ENCODE measurements at places on chromosomes 1 and 21.
A peak's percentile ranks its signal among the peaks of the same experiment; 100 is the strongest.

GRCh38 chr1:10691740-10692125 lies 104.7 kb downstream of the CASZ1 start:
- peak; percentile 17 for DNase-seq

DNA sequence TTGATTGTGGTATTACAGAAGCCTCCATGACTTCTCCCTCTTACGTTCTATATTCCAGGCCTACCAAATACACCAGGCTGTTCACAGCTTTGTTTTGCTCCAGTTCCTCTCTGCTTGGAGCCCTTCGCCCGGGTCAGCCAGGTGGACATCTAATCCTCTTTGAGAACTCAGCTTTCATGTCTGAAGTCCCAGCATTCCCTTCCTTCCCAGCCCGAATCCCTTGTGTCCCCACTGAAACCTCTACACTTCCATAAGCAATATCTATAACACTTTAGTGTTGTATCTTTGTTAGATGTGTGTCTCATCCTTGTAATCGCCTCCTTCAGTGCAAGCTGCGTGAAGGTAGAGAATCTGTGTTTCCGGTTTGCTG lies 1.9 kb downstream of the RNF11 start:
- no peak for DNase-seq

DNA sequence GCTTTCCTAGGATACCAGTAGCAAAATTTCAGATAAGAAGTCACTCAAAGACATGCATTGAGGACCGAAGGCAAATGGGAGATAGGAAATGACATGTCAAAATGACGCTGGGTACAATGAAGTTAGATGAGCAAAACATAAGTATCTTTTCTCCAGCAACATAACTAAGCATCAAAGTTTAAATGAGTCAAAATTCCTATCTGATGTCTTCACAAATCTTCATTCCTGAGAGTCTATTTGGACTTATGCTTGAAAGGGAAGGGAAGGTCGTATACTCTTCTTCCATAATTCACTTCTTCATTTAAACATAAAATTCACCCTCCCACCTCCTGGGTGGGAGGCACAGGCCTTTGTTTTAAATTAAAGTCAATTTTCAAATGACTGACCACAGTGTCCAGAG lies 4.1 kb upstream of the TMEM81 start:
- DNase-seq: no peak

GRCh38 chr1:52706136-52706670 lies 8.1 kb upstream of the COA7 start:
- DNase-seq: no peak

GRCh38 chr1:34363915-34364314 lies 187.2 kb downstream of the C1orf94 start:
- no peak for DNase-seq

- no peak for DNase-seq
Measured at GRCh38 chr1:166978821-166979220, 3.5 kb upstream of the ILDR2 start.

- no peak for DNase-seq
Measured at GRCh38 chr1:89125913-89126580, at the start of gene GBP2. GBP2 (minus strand) TSS chr1:89126114; CDS start chr1:89121966, 4,148 bp downstream.

GRCh38 chr1:168691541-168691940 lies 37.5 kb downstream of the DPT start:
- DNase-seq: no peak

DNA sequence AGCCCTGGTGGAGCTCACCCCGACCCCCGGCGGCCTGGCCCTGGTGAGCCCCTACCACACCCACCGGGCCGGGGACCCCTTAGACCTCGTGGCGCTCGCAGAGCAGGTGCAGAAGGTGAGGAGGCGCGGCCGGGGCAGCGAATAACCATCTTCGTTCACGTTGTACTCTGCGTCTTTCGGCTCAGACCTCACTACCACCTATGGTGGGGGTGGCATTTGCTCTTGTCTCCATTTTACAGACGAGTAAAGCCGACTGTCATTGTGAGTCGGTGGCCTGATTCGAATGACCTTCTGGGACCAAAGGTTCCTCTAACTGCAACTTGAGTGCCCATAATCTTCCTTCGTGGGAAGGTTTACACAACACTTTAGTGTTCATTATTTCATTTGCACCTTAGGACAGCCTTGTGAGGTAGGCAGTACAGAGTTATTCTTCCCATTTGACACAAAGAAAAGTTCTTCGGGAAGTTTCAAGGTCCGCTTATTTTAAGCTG lies 506 bp downstream of the C1orf50 start:
- no peak for DNase-seq

DNA sequence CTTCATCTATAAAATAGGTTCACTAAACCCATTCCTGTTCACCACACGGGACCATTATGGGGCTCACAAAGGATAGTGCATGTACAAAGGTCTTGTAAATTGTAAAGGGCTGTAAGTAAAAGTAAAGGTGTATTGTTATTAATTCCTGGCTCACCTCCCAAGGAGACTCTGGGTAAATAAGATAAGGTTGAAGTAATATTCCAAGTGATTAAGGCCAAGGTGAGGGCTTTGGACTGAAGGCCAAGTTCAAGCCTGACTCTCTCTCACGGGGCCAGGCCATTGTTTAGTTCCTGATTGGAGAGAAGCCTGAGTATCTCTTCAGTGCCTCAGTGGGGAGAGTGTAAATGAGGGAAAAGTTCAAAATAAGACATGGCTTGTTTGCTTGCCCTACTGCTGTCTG lies 19.5 kb upstream of the ZFYVE9 start:
- DNase-seq: no peak

GRCh38 chr1:221696718-221697461 lies 45.0 kb downstream of the DUSP10 start:
- DNase-seq: no peak

- no peak for DNase-seq
Measured at GRCh38 chr1:3714814-3715213, 37.4 kb upstream of the CCDC27 start.

DNA sequence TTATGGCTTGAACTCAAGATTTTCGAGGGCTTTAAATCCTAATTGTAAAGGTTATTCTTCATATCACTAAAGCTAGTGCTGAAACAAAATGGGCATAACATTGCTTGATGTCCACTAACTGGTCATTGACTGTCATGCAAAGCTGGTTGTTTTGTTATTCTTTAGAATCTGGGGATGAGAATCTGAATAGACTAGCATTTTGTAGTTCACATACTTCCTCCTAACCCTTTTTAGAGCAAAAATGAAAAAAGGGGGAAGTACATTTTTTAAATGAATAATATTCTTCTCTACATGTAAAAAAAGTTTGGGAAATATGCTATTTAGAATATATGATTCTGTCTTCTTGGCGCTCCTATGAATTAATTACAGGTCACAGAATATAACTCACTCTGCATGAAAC lies 72.2 kb upstream of the HMCN1 start:
- DNase-seq: no peak

- DNase-seq: no peak
Measured at GRCh38 chr21:38420140-38420539, 78.1 kb downstream of the ERG start.

- no peak for DNase-seq
Measured at GRCh38 chr1:228043281-228043848, 36.6 kb downstream of the WNT3A start.

DNA sequence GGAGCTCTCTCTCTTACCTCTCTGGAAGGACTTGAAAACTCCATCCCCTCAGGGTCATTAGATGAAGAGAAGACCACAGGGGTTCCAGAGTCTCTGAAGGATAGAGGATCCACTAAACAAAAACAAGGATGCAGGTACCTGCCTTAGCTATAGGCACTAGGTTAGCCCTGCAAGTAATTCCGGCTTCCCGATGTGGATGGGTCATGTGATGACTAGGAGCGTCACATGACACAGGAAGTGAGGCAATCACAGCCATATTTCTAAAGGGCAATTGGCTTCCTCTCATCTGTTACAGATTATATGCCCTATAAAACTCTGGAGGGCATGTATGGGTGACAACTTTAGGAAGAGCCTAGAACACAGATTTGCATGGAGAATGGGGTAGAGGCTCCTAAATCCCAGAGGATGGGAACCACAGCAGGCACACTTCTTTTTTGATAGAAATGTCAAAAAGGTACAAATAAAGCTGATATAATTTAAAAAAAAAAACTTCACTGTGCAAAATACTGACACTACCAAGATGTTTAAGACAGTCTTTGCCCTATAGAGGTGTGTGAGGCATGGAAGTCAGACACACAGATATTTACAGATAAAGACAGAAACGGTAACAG lies 14.1 kb downstream of the ENTREP3 start:
- no peak for DNase-seq

- peak; percentile 94 for DNase-seq
Measured at GRCh38 chr1:32964461-32965250, at the start of gene RNF19B. RNF19B (minus strand) TSS chr1:32964809; CDS start chr1:32964685, 124 bp downstream.

DNA sequence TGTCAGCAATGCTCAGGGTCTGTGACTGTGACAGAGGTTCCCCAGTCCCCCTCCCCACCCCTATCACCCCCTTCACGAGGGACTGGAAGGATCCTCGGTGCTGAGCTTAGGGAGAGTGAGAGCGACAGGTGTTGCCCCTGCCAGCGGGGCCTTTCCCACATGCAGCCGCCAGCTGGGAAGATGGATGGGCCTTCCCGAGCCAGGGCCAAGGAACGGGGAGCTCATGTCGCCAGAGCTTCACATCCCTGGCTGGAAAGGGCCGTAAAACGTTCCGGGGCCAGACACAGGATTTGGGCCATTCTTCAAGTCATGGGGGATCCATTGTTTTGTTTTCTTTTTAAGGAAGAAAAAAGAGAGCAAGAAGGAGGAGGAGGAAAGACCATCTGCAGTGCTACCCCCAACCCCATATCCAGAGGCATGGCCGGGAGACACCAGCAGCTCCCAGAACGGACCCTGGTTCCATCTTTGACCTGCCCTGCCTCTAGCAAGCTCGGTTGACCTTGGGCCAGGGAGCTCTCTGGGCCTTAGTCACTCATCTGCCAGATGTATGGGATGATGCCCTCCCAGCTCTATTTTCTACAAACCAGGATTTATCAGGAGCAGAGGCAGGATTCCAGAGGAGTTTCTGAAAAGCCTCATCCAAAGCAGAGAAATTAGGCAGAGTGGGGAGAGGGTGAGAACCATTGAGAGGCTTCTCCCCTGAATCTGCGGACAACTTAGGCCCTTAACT lies 54.1 kb downstream of the TAS1R2 start:
- no peak for DNase-seq

DNA sequence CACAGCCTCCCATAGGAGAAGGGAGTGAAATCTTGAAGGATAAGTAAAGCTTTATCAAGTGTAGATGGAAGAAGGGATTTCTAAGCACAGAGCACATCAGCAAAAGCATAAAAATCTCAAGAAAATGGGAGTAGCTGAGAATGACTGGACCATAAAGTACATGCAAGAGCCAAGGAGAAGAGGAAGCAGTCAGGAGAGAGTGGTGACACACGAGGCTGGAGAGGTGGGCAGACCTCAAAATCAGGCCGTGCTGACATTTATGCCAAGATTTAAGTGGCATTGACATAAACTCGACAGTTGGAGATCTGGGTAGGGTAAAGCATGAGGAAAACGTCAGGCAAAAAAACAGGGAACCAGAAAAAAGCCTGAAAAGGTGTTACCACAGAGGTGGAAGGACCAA lies 62.3 kb downstream of the GFI1 start:
- DNase-seq: no peak

- peak; percentile 41 for DNase-seq
Measured at GRCh38 chr1:25503551-25504426, 39.6 kb upstream of the LDLRAP1 start.

DNA sequence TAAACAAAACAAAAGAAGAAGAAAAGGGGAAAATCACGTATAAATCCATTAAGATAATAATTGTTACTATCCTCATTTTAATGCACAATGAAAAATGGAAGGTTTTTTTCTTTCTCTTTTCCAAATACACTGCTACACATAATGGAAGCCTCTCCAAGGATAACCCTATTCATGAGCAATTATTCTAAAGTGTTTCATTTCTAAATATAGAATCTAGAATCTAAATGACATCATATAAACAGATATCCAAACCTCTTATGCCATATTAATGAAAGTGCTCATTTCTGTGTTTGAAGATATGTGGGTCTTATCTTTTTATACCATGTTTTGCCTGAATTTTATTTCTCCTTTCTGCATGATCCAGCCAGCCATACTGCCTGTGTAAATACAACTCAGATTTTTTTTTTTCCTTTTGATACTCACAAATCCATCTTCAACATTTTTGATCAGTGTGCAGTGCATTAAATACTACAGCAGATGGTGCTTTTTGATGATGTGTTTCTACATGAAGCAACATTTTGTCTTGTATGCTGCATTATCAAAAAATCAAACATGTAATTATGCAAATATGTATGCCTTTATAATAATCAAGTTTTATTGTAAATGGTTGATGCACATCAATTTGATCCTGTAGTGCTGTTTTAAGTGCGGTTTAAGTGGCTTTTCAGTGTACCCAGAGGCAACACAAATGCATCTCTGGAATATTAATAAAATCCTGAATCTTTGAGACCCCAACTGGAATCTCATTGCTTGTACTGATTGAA lies 625.6 kb upstream of the PTBP2 start:
- DNase-seq: no peak

- DNase-seq: no peak
Measured at GRCh38 chr1:31760471-31761470, 3.4 kb downstream of the ADGRB2 start.

DNA sequence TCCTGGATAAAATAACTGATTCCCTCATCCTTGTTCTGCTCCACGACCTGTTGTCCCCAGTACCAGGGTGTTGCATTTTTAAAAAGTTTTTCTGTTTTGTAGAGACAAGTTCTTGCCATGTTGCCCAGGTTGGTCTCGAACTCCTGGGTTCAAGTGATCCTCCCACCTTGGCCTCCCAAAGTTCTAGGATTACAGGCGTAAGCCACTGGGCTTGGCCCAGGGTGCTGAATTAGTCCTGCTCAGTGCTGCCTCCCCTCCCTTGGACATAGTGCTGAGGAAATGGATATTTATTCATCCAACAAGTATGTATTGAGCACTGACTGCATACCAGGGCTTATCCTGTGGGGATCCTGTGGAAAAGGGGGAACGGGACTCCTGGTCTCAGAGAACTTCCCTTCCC lies 126.4 kb downstream of the PTPRU start:
- no peak for DNase-seq

DNA sequence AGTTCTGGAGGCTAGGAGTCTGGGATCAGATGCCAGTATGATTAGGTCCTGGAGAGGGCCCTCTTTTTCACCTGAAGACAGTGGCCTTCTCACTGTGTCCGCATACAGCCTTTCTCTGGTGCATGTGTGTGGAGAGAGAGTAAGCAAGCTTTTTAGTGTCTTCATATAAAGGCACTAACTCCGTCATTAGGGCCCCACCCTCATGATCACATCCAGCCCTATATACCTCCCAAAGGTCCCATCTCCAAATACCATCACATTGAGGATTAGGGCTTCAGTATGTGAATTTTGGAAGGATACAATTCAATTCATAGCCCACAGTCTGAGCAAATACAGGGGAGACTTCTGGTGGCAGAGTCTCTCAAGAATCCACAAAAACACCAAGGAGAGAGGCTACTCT lies 176.6 kb downstream of the BACH1 start:
- DNase-seq: no peak

Data from stimulated activated CD4-positive, alpha-beta T cell treated with anti-CD3 and anti-CD28 coated beads, Interleukin-2, amount 100 ng/mL, for 48 hours (primary cell).